Body of pancreas (tissue), 4 donors: ENCODE measurements at places on chromosomes 2 and 18.

- DNase-seq, result peak; percentile 43
Observed at GRCh38 chr2:201128933-201129505, 13.1 kb downstream of the CFLAR start.

GRCh38 chr2:200352636-200353035, 46.1 kb downstream of the SPATS2L start:
- DNase-seq, result no peak

DNA sequence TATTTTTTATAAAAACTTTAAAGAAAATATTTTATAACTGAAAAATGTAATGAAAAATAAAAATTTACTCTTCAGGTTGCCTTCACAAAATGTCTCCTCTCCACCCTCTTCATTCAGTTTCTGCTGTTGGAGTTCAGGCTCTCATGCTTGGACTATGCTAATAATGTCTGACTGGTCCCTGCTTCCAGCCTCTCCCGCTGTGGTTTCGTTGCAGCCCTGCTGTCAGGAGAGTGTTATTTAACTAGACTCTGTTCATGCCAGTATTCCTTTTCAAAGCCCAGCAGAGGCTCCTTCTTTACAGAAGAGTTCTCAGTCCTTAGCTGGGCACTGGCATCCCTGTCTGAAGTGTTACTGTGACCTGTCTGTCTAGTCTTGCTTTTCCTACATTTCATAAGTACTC, 40.4 kb downstream of the CLIP4 start:
- no peak for DNase-seq

- DNase-seq, result no peak
Observed at GRCh38 chr2:204268458-204268857, 276.8 kb upstream of the PARD3B start.

GRCh38 chr2:145007960-145008263, 488.0 kb upstream of the ZEB2 start:
- DNase-seq, result no peak

- no peak for DNase-seq
Observed at GRCh38 chr2:2581331-2582159, 250.5 kb upstream of the MYT1L start.

GRCh38 chr18:33673689-33674088, 95.7 kb downstream of the ASXL3 start:
- no peak for DNase-seq

DNA sequence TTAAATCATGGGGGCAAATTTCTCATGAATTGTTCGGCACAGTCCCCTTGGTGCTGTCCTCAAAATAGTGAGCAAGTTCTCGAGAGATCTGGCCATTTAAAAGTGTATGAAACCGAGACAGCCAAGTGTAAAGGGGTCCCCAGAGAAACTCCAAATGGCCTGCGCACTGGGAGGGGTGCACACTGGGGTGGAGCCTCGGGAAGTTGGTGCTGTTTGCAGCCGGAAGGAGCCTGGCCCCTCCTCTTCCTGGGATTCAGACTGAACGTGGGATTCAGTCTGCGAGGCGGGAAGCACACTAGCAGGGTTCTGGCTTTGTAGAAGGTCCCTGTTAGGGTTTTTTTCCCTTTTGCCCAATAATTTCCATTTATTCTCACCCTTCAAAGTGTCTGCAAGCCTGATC, 48.8 kb downstream of the RABL2A start:
- no peak for DNase-seq

GRCh38 chr2:197883354-197884032, 79.1 kb downstream of the PLCL1 start:
- DNase-seq, result no peak
